ENCODE measurements at places on chromosomes 7 and 10.

GRCh38 chr10:121088524-121088923 lies 237.4 kb downstream of the WDR11 start:
- no peak for DNase-seq

DNA sequence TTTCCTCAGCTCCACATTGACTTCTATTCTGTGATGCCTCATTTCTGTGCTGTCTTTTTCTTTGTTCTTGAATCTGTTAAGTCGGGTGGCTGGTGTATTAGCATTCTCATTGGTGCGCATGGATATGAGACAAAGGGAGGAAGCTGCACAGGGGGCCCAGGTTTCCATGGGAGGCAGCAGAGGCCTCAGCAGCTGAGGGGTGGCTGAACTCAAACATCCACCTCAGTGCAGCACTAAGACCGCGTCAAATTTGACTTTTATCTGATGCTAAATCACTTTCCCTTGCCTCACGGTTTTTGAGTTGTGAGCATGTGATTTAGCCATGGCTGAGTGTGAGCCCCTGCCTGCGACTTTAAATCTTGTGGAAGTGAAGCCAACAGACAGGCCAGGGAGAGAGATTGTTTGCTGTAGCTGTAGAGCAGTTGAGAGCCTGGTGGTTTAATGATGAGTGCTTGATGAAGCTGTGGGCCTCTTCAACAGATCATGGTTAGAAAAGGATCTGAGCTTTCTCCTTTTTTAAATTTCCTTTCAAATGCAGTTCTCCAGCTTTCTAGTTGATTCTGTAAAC lies 193.3 kb upstream of the ZNF804B start:
- DNase-seq, result no peak

DNA sequence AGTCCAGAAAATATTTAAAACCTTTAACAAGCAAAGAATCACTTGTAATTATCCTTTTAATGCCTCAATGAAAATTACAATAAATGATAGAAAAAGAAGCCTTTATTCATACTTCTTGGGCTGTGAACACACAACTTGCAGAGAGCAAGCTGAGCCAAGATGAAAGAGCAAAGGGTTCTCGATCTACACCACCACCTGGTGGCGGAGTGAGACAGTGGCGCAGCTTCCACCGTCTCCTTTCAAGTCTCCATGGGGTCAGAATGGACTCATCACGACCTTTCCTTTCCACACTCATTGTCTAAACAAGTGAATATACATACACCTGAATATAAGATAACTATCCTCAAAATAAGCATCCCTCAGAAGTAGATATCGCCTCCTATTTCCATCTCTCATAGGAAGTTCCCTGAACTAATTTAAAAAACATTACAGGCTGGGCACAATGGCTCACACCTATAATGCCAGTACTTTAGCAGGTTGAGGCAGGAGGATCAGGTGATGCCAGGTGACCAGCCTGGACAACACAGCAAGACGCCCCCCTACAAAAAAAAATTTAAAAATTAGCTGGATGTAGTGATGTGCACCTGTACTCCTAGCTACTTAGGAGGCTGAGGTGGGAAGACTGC lies 40.7 kb downstream of the ATE1 start:
- no peak for DNase-seq

DNA sequence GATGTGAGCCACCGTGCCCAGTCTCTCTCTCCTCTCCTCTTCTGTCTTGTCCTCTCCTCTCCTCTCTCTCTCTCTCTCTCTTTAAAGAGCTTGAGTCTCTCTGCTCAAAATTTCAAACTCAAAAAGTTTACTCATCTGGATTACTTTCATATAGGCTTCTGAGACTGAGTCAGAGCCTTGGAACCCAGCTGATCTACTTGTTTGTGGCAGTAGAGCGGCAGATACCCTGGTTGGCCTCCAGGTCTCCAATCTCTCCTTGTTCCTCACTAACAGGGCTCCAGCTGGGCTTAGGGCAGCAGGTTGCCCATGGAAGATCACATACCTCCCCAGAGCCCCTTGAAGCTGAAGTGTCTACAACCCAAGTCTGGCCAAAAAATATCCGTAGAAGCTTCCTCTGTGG lies 51.0 kb downstream of the HHEX start:
- no peak for DNase-seq

DNA sequence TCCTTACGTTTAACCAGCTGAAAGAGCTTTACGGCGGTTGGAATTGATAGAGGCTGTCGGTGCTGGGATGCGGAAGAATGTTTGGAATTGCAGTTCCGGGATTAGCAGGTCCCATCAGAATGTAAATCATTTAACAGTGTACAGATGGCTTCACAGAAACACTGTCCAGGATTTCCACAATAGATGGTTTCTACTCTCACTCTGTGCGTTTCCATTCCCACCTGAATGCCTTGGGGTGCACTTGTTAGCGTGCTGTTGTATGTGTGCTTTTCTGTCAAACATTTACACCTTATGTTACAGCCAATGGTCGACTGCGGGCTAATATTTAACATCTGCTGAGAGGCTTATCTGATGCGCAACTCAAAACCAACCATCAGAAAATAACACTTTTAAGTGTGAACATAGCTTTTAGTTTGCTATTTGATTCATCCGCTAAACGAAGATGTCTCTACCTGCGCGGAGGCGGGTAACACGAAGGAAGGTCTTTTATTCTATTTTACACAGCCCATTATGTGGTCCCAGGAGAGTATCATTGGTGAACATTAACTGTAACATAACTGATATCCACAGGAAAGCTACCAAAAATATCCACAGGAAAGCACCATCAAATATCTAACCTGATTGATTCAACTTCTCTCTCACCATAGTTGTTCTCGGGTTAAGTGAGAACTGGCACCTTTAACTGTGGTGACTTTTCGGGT lies 179.0 kb downstream of the PRPF18 start:
- DNase-seq, result no peak

- no peak for DNase-seq
Observed at GRCh38 chr7:146115851-146116520, 615 bp upstream of the CNTNAP2 start.

GRCh38 chr10:59463909-59464308 lies 101.6 kb upstream of the FAM13C start:
- no peak for DNase-seq

GRCh38 chr7:130777426-130777825 lies 43.4 kb upstream of the KLF14 start:
- DNase-seq, result no peak

- no peak for DNase-seq
Observed at GRCh38 chr7:1670894-1671593, 967 bp downstream of the ELFN1 start.

GRCh38 chr7:69129524-69129923 lies 468.8 kb upstream of the AUTS2 start:
- no peak for DNase-seq

DNA sequence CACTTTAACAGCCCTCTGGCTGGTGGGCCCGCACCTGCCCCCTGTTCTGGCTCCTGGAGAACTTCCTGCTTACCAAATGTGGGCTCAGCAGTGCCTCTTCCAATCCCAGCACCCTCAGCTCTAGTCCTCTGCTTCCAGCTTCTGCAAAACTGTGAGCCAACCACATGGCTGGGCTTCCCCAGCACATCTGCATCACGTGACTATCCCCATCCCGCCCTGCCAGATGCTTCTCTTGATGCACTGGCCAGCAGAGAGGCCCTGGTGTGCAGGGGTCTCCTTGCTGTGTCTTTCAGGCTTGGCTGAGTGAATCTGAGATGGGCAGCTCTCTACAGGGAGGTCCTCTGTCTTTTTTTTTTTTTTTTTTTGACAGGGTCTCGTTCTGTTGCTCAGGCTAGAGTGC lies 43.8 kb upstream of the DMBT1 start:
- no peak for DNase-seq

DNA sequence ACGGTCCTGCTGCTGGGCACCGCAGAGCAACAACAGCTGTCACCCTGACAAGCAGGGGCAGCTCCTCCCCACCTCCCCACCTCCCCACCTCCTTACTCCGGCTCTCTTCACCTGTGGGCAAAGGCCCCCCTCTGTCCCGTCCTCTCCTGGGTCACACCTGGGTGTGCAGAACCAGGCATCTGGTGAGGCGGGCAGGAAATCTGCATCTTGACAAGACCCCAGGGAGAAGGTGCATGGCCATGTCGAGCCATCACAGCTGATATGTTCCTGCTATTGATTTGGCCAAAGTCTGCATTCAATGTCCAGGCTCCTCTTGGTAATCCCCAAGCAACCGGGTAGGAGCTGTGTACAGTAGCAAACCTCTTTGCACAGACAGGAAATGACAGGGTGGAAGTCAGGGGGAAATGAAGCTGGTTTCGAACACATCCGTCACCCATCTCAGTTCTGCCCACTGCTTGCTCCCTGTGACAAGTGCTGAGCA lies 554.2 kb downstream of the DNAJB6 start:
- DNase-seq, result no peak

DNA sequence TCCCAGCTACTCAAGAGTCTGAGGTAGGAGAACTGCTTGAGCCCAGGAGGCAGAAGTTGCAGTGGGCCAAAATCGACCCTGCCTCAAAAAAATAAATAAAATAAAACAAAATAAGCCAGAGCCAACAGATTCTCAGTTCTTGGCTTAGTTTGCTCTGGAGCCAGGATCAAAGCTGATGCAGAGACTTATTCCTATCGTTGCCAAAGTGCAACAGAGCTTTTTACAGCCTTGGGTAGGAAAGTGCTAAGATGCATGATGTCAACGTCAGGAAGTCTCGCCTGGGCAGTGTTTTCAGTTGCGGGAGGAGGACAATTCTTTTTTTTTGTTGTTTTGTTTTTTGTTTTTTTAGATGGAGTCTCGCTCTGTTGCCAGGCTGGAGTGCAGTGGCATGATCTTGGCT lies 43.8 kb upstream of the CYTH3 start:
- no peak for DNase-seq

DNA sequence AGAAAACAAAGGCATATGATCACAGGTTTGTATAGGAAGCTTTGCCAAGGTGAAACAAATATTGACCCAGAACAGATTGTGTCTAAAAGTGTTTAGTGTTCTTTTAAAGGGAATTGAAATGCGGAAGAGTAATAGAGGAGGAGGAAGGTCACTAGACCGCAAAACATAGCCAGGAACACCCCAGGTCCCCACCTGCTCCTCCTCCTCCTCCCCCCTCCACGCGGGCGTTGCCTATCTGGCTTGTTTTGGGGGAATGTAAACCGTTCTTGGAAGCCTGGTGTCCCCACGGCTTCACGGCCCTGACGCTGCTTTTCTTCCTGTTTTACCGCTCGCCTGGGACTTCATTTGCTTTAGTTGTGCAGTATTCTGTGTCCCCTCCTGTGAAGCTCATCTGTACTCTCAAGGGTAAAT lies 81.0 kb upstream of the PFKP start:
- DNase-seq, result peak; percentile 39

DNA sequence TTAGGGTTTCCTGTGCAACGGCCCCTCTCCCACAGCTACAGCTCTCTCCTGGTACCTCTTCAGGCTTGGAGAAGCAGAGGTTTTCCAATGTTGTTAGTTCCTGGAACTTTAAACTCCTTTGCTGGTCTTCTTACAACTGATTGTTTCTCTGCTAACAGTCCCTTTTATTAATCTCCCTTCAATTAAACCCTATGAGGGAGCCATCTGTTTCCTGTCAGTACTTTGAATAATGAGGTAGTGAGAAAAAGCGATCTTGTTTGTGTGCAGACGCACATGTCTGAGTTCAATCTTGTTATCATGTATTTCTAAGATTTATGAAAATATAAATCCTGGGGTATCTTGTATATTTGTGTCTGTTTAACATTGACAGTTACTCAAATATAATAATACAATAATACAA lies 102.4 kb downstream of the MDFIC start:
- DNase-seq, result peak; percentile 2

DNA sequence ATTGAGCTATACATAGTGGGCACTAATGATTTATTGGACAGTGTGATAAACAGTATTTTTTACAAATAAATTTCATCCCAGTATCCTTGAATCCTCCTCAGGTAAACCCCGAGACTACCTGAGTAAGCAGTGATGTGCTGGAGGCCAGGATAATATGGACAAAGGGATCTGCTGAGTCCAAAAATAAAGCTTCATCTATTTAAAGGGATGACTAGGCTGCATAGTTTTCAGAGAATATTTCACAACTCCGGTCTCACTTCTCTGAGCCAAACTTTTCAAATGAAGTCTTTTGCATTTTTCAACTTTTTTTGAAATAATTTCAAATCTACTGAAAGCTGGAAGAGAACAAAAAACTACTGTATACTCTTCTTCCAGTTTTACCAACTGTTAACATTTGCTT lies 2.5 kb downstream of the ACTR3B start:
- no peak for DNase-seq
